Activated CD8-positive, alpha-beta memory T cell treated with anti-CD3 and anti-CD28 coated beads for 1 hour (primary cell): ENCODE measurements at places on chromosomes 12 and 14.

DNA sequence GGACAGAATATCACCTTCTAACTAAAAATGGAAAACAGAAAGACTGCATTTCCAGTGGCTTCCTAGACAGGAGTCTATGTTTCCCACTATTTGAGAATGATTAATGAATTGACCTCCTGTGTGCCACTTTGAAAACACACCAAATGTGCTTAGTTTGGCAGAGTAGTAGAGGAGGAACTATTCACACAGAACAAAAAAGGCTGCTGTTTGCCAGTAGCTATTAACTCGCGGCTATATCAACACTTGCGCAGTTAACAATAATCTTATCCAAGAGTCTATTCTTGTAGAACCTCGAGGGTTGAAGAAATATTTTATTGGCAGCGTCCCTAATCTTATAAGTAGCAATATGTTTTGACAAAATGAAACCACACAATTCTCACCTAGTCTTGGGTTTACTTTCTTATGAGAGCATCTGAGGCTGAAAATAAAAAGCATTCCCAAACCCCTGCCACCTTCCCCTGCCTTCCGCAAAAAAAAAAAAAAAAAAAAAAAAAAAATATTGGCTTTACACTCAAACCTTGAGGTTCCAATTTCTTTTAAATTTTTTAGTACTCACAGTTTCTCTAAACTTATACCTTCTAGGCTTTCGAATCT is 127.3 kb upstream of the FLRT2 start:
- DNase-seq, result no peak

DNA sequence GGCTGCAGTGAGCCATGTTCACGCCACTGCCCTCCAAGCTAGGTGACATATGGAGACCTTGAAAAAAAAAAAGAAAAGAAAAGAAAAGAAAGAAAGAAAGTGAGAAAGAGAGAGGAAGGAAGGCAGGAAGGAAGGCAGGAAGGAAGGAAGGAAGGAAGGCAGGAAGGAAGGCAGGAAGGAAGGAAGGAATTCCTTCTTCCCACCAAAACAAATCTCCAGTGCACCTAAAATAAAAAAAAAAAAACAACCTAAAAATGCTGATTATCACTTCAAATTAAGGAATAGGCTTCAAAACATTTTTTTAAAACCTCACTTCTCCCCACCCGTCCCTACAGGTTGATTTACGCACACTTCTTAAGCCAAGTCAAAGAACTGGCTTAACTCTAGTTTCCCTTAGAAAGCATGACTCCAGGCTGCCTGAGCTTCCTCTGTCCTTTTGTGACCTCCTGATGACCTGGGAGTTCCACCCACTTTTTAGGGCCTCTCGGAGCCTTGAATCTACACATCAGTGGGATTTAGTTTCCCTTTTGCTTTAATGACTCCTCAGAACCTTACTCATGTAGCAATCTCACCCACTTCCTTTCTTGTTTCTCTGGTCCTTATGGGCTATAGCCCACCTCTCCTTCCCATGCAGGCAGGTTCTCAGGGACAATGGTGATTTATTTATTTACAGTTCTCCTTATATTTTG is 18.6 kb downstream of the DUSP6 start:
- no peak for DNase-seq

GRCh38 chr14:91038439-91038838 is 22.0 kb downstream of the RPS6KA5 start:
- no peak for DNase-seq

DNA sequence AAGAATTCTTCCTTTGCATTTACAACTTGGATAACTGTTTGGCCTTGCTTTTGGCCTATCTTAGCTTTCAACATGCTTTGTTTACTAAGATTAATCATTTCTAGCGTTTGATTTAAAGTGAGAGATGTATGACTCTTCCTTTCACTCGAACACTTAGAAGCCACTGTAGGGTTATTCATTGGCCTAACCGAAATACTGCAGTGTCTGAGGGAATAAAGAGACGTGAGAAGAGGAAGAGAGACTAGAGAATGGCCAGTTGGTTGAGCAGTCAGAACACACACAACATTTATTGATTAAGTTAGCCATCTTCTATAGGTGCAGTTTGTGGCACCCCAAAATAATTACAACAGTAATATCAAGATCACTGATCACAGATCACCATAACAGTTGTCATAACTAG is 62.3 kb upstream of the CCDC175 start:
- no peak for DNase-seq

DNA sequence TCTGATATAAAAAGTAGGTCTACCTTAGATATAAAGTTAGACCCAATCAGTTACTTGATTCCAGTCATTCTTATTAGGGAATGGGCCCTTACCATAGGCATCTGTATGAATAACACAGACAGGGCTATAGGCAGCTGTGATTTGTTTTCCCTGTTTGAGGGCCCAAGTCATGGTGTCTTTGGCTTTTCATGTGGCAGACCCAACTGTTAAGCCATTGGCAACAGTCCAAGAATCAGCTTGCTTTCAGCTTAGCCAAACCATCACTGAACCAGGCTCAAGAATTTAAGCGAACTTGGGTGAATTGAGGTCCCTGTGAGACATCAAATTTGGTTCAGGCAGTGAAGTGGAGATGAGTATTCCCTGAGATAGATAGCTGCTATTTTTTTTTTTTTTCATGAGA is 111.2 kb downstream of the LRRIQ1 start:
- DNase-seq, result no peak

DNA sequence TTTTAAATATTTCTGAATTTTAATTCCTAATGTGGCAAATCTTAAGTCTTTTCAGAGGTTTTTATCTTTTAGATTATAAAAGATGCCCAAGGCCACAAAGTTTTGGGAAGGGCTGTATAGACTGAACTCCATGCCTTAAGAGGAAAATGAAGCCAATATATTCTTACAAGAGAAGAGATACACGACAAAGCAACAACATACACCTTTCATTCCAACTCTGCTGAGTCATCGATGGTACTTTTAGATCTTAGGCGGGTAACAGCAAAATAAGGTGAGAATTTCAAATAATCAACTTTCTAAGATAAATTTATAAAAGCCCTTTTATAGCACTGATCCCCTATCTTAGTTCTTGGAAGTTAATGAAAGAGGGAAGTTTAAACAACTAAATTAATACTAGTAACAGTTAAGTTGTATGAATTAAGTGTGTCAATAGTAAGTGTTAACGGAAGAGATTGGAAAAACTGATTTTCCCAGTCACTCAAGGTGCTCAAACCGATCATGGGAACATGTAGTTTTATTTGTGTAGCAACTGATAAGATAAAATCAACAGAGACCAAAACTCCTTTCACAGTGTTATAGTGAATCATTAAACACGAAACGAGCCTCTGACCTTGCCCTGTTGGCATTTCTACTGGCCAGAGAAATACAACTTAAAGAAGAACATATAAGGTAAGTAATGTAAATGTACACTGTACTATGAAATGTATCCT is 18.8 kb upstream of the PIK3C2G start:
- DNase-seq, result no peak

- no peak for DNase-seq
Measured at GRCh38 chr12:105296116-105297089, 34.1 kb upstream of the C12orf75 start.

GRCh38 chr12:126204326-126204725 is 1139.1 kb downstream of the AACS start:
- DNase-seq, result no peak

DNA sequence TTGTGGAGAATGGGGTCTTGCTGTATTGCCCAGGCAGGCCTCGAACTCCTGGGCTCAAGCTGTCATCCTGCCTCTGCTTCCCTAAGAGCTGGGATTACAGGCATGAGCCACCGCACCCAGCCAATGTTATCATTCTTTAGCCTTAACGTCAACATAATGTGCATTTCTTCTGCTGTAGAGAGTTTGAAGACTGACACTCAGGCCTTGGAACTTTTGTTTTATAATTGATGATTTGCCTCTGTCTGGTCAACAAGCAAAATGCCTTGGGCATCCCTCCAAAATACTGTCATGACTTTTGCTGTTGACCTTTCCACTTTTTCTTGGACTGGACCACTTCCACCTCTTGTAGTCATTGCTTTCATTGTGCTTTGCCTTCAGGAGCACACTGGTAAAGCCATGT is 29.0 kb downstream of the FAM234B start:
- DNase-seq, result no peak

DNA sequence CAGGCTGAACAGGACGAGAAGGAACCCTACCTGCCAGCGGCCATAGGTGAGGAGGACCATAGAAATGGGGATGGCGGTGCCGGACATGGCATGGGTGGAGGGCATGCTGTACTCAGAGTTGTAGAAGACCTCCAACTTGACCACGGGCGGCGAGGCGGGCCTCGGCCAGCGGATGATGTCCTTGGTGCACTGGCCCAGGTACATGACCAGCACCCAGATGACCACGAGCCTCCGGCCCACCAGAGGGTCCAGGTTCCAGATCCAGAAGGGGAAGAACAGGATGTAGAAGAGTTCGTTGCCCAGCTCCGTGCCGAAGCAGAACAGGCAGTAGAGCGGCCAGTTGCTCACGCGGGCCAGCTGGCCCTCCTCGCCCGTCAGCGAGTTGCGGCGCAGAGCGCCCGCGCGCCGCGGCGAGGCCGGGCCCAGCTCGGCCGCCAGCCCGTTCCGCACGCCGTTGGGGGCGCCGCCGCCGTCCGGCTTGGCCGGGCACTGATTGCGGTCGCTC is 582 bp downstream of the SGPP1 start:
- peak; percentile 1 for DNase-seq

DNA sequence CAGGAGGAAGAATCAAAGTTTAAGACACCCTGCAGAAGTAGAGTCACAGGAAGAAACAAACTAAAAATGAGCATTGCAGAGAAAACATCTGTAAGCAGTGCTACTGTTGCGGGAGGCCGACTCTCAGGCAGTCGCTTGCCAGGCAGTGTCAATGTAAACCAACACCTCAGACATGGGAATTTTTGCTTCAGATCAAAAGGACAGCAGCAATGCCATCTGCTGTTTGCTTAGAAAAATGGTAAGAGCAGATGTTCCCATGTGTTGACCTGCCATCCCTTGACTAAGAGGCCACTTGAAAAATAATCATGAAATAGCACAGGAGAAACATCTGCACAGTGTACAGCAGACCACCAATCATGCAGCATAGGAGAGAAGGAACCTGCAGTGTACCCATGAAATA is 196.6 kb downstream of the SLC25A21 start:
- no peak for DNase-seq

- peak; percentile 17 for DNase-seq
Measured at GRCh38 chr12:2813214-2814185, 1.0 kb downstream of the ITFG2 start.

- DNase-seq, result no peak
Measured at GRCh38 chr14:92649934-92650545, 98.4 kb downstream of the LGMN start.

GRCh38 chr12:1222858-1223639 is 232.0 kb downstream of the ERC1 start:
- DNase-seq, result no peak

- DNase-seq, result no peak
Measured at GRCh38 chr12:93616584-93617101, 44.2 kb downstream of the SOCS2 start.

DNA sequence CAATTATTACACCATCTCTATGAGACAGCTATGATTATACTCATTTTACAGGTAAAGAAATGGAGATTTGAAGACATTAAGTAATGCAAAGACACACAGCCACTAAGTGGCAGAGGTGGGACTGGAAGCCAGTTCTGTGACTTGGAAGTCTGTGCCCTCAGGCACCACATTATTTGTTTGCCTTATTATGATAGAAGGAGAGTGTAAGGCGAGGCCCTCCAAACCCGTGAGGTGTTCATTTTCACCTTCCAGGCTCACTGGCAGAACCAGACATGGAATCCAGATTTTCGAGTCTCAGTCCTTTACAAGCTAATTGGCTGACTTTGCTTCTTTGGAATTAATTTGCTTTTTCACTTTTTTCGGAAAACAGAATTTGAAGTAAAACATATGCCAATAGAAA is 107.9 kb downstream of the CAND1 start:
- DNase-seq, result no peak

DNA sequence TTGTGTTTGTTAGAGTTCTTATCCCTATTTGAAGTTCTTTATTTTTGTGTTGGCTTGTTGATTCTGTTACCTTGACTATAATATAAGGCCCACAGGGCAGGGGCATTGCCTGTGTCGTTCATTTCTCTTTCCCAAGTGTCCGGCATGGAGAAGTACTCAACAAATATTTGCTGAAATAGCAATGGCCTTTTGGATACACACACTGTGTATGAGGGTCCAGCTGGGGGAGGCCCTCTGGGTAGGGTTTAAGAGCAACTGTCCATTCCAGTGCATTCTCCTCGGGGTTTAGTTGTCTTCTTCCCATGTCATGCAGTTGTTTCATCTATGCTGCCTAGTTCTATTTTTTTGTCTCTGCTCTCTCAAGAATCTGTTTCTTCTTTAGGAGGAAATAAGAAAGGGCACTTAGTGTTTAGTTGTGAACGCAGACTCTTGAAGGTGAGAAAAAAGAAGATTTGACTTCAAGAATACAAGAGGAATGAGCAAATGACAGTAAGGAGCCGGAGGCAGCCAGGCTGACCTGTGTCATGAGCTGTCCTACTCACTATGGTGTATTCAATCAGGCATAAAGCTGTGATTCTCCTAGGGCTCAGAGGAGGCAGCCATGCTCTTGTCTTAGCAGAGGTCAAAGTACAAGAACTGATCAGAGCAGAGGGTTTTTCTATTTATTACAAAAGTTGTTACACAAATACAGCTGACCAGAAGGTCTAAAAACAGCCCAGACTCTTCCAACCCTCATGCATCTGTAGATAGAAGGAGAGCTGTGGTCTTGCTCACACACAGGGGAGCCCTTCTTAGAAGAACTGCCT is 10.2 kb downstream of the ERG28 start:
- DNase-seq, result no peak

DNA sequence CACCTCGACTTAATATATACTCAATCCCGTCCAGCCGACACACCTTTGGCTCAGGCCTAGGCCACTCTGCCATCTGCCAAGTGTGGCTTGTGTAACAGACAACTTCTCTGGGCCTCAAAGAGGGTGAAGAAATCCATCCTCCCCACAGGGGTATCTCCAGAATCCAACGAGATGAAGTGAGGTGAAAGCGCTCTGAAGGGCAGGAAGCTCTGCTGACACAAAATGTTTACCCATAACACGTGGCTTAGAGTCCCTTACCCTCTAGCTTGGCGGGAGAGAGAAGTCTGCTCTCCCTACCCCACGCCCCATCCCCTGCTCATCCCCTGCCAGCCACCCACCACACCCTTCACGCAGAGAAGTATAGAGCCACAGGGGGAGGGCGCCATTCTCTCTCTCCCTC is 13.0 kb downstream of the ZBTB39 start:
- DNase-seq, result no peak

DNA sequence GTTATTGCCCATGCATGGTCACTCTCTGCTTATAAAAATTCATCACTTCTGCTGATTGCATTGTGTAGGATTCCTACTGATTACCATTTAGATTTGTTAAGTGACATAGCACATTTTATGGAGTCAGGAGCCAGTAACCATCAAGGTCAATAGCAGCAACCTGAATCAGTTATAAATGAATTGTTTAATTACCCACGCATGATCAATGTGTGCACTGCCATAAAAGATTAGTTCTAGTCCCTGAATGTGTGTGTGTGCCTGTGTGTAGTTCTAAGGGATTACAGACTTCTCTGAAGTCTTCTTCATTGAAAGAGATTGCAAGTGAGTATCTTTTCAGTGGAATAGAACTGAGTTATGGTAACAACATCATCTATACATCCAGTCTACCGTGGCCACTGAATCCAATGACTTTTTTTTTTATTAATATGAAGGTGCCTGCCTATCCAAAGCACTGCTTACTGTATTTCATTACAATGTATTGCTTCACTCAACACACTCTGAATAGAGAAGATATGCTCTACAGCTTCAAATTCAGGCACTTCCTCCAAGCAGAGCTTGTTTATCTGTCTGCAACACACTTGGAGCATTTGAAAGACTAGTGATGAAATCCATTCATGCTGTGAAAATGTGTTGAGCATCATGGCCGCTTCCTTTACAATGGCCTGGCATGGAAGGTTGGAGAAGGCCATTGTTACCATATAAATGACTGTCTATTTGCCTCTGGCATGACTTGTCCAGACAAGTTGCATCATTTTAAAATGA is 381.7 kb downstream of the DIO2 start:
- no peak for DNase-seq
